Activated CD8-positive, alpha-beta T cell treated with anti-CD3 and anti-CD28 coated beads, Interleukin-2, amount 10 ng/mL, durations not matched to agents 7 days and 5 days (primary cell): ENCODE measurements at places on chromosomes 3 and 15. TPM values are rescaled to one million over a fixed set of nuclear protein-coding genes. Genes with fewer than 3 reads are reported as not detected.

DNA sequence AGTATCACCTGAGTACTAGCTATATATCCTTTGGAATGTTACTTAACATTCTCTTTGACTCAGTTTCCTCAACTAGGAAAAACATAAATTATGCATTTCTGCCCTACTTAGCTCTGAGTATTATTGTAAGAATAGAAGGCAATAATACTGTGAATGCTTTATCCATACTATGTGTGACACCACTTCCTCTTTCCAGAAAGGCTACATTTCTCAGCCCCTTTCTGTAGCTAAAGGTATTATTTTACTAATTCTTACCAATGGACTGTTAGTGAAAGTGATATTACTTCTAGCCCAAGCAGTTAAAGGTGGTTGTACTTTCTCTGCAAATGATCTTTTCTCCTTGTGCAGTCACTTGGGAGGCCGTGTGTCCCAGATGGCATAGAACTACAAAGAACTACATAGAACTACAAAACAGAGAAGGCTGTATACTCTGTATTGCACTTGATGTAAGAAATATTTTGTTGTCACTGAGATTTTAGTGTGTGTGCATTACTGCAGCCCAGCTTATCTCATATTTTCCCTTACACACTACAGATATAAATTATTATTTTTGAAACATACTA is 35.1 kb downstream of the MYH15 start:
- DNase-seq = no peak

DNA sequence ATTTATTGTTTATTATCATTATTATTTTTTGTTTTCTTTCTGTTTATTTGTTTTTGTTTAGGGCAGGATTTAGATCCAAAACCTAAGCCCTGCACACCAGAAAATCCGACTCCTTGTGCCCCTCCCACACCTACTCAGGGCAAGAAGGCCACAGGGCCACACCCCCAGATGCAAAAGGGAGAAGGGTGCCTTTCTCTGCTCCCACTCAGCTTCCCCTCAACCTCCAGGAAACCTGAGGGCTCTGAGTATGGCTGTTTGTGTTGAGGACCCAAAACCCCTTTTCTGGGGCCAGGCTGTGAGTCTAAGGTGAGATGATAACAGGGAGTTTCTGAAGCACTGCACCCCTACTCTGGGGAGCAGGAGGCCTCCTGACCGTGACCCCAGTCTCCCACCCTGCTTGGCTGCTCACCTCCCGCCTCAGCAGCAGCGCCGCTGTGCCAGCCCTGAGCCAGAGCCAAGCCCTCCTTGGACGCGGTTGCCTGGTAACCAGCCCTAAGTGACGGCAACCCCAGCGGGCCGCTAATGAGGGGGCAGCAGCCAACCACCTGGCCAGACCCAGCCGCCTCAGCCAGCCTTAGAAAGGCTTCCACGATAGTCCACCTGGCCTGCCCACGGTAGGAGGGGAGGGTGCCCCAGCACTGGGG is 6.4 kb upstream of the C15orf39 start:
- DNase-seq = no peak

- DNase-seq = no peak
Measured at GRCh38 chr3:17535274-17535673, 207.2 kb downstream of the TBC1D5 start.

DNA sequence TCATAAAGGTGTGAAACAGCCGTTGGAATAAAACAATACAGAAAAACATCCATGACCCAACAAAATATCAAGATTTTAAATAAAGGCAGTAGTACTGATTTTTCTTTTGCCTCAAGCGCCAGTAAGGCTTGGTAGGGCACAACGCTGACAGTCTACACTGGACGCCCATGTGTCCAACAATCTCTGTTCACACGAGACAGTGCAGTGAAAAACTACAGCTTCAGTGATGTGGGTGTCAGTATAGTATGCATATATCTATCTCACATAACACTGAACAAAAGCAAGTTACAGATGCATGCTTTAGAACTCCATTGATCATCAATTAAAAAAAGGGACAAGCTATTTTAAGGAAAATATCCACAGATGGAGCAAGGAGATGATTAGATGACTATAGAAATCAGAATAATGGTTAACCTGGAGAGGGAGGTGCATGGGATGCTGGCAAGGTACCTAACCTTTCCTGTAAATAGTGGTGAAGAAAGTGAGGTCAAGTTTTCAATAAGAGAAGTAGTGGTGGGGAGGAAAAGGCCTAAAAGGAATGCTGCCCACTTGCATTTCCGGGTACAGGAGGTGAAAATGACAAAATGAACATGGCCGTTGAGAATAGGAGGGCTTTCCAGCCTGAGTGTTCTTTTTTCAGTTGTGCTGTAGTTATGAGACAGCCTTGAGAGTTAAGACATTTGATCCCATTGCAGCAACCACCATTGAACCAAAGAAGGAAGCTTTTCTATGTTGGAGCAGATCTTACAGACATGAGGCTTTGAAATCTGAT is 42.7 kb downstream of the CTNNB1 start:
- DNase-seq = no peak

GRCh38 chr3:116233711-116234357 is 211.5 kb downstream of the LSAMP start:
- no peak for DNase-seq

The CSK gene
- total RNA-seq = 330 TPM

DNA sequence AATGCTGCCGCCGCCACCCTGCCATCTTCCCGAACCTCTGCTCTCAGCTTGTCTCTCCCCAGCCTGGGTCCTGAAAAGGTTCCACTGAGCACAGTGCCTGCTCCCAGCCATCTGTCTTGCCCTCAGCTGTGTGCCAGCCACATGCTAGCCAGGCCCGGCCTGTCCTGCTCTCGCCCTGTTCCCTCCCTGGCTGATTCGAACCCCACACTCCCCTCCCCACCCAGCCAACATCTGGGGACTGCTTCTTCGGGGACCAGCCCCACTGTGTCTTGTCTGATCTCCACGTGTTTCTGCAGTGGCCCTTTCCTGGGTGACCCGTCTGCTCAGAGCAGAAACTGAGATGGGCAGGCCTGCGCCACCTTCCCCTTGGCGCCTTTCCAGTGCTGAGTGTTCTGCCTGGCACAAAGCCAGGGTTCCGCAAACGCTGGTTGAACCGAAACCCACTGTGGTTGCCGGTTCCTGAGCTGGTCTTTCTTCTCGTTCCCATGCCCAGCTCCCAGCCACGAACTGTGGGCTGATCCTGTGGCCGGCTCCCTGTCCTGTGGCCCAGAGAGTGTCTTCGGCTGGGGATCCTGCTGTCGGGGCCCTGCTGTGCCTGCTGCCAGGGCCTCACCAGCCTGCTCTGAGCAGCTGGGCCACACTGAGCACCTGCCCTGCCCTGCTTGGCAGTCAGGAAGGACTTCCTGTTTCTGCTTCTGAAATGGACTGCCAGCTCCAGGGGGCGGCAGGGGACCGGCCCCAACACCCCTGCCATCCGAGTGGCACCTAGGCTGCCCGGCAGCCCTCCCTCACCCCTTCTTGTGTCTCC is 62.7 kb upstream of the KLF13 start:
- peak; percentile 71 for DNase-seq

GRCh38 chr3:30156586-30157498 is 449.6 kb upstream of the TGFBR2 start:
- DNase-seq = no peak

DNA sequence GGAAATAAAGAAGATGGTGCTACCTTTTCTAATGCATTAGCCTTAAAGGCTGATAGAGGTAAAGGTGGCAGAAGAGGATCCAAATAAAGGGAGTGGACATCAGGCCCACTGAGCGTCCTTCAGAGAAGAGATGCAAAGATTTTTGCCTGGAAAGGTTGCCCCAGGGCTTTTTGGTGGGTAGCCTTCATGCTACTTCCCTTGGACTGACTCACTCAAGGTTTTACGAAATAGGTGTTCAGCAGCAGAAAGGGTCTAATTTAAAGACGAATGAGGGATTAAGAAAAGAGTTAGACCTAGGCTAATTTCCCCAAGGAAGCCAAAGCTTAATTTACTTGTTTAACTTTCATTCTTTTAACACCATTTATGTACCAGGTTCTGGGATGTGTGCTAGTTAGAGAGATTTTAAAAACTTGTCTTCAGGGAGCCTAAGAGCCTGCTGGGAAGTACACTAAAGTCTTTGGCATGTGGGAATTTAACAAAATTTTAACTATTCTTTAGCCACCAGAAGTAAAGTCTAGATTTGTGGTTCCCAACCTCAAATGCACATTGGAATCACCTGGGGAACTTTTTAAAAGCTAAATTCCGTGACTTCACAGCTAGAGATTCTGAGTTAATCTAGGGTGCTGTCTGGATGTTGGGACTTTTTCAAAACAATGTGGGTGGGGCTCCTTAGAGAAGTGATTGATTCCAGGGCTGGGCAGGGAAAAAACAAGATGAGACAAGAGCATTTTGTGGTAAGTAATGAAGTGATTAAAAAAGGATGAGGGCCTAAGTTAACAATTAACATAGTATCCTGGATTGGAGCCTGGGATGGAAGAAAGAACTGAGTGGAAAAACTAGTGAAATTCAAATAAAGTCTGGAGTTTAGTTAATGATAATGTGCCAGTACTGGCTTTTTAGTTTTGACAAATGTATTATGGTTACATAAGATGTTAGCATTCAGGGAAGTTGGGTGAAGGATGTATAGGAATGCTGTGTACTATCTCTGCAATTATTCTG is 3.4 kb downstream of the IL20RB start:
- DNase-seq = no peak

DNA sequence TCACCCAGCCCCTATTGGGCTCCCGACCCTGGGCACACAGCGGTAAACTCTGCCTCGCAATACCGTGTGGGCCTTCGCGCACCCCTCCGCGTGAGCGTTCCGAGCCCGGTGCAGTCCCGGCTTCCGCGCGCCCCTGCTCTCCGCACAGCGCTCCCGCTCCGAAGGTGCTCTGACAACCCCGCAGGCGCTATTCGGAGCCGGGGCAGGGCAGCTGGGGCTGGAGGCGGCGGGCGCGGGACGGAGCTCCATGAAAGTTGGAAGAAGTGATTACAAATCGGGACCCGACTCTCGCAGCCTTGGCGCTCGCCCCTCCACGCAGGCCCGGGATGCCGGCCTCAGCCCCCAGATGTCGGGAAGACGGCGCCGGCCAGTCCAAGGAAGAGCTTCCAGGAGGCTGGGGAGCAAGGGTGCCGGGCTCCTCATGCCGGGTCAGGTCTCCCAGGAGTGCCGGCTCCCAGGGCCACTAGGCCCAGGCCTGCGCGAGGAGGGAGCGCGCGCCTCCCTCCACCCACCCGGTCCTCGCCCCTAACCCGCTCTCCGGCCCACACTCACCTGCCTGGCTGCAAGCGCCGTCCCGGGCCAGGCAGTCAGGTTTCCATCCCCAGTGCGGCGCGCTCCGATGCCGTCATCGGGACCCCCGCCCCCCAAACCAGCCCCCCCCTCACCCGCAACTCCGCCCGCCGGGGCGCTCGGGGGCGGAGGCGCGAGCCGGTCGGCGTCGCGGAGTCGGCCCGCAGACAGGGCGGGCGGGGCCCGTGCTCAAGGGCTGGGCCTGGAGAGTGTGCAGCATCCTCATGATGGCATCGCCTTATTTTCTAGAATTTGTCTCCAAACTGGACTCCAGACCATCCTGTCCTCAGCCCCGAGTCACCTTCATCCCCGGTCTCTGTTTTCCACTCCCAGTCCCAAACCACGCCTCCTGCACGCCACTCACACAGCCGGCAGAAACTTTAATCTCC is at the start of gene KIF7:
Gene KIF7, minus strand, starts transcription at position 621 of the 959 bp plus-strand sequence. CDS start 2,537 bp downstream, outside the sequence.
- DNase-seq = peak; percentile 32

DNA sequence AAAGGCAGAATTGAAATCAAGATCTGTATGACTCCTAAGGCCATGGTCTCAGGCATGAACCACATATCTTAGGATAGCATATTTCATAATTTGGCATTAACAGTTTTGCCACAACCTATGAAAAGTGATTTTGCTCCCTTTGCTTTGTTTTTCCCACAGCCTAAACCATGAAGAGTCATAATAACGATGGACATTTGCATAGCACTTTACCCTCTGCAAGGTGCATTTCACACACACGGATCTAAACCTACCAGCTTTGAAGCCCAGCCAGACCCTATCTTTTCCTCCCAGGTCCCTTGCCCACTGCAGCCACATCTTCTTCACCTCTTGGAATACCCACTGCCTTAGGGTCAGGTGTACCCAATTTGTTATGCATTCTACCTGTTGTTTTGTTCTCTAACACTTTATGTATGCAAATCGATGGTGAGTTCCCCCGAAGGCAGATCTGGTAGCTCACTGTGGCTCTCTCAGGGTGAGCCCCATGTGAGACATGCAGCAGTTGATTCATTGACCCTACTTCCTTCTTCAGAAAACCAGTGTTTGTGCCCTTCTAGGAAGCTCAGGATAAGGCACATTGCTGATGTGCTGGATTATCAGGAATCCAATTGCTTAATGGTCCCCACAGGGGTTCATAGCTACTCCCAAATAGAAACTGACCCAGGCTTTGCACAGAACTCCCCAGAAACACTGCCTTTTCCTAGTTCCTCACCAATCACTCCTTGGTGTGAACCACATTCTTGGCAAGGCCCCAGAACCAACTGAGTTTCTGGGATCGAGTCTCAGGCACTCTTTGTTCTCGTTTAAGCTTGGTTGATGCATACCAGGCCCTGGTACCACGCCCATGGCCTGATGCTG is 8.7 kb downstream of the ARHGAP31 start:
- DNase-seq = no peak

- DNase-seq = no peak
Measured at GRCh38 chr3:72728958-72729467, 119.2 kb downstream of the SHQ1 start.

The PRR20G gene
- total RNA-seq = not detected

DNA sequence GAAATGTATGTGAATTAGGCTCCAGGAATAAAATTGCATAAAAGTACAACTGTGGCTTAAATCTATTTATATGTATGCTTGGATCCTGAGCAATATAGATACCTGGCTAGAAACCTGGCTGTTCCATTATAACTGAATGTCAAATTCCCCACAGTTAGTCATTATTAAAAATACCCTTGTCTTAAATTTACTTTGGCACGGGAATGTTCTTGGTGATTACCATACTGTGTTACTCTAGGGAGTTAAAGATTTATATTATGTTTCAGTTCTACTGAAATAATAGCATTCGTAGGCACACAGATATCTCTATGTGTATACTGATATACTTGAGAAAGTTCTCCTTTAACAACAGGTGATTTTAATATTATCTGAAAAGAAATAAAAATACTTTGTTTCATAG is 394.1 kb downstream of the PTPRG start:
- DNase-seq = no peak

- DNase-seq = no peak
Measured at GRCh38 chr15:35023804-35024203, 35.7 kb upstream of the ZNF770 start.
